ENCODE measurements at places on chromosomes 6 and 20. TPM values are rescaled to one million over a fixed set of nuclear protein-coding genes. Genes with fewer than 3 reads are reported as not detected.

DNA sequence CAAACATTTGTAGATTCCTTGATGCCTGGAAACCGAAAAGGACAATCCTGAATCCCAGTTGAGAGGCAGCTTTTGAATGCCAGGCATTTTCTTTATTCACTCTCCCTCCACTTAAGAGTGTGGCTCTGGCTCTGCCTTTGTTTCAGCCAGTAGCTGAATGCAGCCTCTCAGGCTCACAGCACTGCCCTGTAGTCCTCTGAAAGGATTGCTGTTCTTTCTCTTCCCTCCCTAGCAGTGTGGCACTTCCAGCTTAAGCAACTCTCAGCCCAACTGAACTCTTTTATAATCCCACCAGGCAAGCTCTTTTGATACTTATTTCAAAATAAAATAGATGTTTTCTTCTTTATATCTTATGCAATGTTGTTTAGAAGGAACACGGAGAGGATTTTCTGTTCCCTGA lies 415.6 kb downstream of the GJA1 start:
- no peak overlapping the region for H3K4me3 ChIP-seq
- peaks cover 8% of the 10 kb centered on the region for H3K27me3 ChIP-seq
- DNase-seq, result no peak
- no peaks in the 10 kb centered on the region for H3K4me1 ChIP-seq

DNA sequence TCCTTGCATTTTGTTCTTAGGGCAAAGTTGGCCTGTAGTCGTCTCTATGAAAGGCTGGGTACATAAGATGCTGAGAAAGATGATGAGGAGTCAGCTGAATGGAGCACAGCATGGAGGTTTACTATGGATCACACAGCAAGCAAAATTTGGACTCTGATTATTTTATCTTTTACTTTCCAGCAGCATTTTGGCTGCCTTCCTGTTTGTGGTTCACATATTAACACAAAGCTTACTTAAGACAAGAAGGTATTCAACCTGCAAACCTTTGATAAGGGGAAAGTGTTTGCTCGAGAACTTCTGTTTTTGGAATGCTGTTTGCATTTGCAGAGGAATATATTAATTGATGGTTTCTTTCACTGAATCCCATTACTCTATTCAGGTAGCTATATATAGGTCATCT lies 103.1 kb upstream of the ENPP5 start:
- H3K4me3 ChIP-seq, result no peak overlapping the region
- no peak for DNase-seq

Gene CRYBG1
- total RNA-seq, result 37.3 TPM

GRCh38 chr6:164195278-164195941 lies 780.9 kb downstream of the QKI start:
- no peaks in the 10 kb centered on the region for H3K36me3 ChIP-seq
- H3K4me3 ChIP-seq, result no peak overlapping the region
- H3K4me1 ChIP-seq, result no peaks in the 10 kb centered on the region
- H3K27ac ChIP-seq, result no peak overlapping the region

Gene ZNF334
- 2.1 TPM for total RNA-seq

DNA sequence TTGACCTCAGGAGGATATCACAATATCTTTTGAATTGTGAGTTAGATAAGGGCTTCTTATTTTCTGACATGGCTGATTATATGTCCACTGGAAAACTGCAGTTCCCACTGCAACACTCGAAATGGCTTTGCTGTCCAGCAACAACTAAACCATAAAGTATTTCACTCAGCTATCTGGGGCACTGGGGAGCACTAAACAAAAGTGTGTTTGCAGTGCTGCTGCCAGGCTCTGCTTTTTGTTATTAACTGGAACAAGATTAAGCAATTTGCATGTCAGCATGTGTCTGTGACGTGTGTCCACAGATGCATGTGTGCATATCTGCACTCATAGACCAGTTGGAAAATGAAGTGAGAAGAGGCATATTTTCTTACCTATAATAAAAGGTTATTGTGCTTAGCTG lies 107.8 kb upstream of the CCN2 start:
- no peaks in the 10 kb centered on the region for H3K4me1 ChIP-seq
- no peak for DNase-seq
- no peaks in the 10 kb centered on the region for H3K36me3 ChIP-seq
- no peak overlapping the region for H3K27ac ChIP-seq

- H3K36me3 ChIP-seq, result no peaks in the 10 kb centered on the region
- no peak for DNase-seq
- H3K4me3 ChIP-seq, result no peak overlapping the region
- H3K4me1 ChIP-seq, result no peaks in the 10 kb centered on the region
- no peaks in the 10 kb centered on the region for H3K27me3 ChIP-seq
Observed at GRCh38 chr20:12790859-12791258, 217.9 kb upstream of the SPTLC3 start.

Gene HAO1
- not detected for total RNA-seq

- peaks cover 17% of the 10 kb centered on the region for H3K4me1 ChIP-seq
- no peaks in the 10 kb centered on the region for H3K27me3 ChIP-seq
- no peak overlapping the region for H3K4me3 ChIP-seq
- peaks cover 41% of the 10 kb centered on the region for H3K36me3 ChIP-seq
- no peak overlapping the region for H3K27ac ChIP-seq
Observed at GRCh38 chr6:16748025-16748319, 13.3 kb downstream of the ATXN1 start.

Gene HSD17B8
- total RNA-seq, result 21.8 TPM

Gene EPB41L1
- total RNA-seq, result not detected

GRCh38 chr6:122734529-122735395 lies 44.8 kb upstream of the FABP7 start:
- H3K4me1 ChIP-seq, result no peaks in the 10 kb centered on the region
- no peak overlapping the region for H3K27ac ChIP-seq
- no peaks in the 10 kb centered on the region for H3K36me3 ChIP-seq
- no peak overlapping the region for H3K4me3 ChIP-seq
- DNase-seq, result no peak
- H3K27me3 ChIP-seq, result peaks cover 35% of the 10 kb centered on the region

DNA sequence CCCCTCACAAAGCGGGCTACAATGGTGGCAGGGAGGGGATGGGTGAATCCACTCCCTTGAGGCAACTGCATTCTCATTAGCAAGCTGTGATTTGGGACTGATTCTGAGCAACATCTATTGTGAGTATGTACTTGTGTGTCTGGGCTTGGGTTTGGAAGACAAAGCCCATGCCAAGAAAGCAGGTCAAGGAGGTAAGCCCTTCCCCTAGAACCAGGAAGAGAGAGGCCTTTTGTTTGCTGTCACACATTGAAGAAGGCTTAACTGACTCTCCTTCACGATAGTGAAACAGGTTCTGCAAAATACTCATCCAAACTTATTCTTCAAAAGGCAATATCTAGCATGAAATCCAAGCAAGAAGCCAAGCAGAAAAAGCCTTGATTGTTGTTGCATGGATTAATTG lies 403.1 kb upstream of the ID4 start:
- no peaks in the 10 kb centered on the region for H3K27me3 ChIP-seq
- no peaks in the 10 kb centered on the region for H3K4me1 ChIP-seq
- no peak overlapping the region for H3K27ac ChIP-seq
- DNase-seq, result no peak

Data from activated naive CD8-positive, alpha-beta T cell treated with anti-CD3 and anti-CD28 coated beads, Interleukin-2, amount 10 ng/mL, durations not matched to agents 7 days and 5 days (primary cell).